Stimulated activated naive CD4-positive, alpha-beta T cell treated with Interleukin-2 at 50 U/mL for 16 hours (primary cell): ENCODE measurements at places on chromosomes 1 and 21.

DNA sequence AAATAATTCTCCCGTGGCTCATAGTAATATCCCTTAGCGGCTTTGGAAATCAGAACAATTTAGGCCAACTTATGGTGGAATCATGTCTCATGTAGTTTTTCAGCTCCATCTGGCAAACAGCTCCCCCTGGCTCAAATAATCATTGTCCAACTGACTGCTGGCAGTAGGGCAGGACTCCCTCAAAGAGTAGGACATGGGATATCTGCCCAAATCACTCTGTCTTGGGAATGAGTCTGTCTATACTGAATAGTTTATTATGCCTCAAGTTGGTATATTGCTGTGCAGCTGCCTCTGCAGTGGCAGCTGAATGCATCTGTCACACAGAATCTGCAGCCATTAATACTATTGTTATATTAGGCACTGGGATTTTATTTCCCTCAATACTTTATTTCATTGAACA lies 255.7 kb downstream of the COL11A1 start:
- DNase-seq = no peak

DNA sequence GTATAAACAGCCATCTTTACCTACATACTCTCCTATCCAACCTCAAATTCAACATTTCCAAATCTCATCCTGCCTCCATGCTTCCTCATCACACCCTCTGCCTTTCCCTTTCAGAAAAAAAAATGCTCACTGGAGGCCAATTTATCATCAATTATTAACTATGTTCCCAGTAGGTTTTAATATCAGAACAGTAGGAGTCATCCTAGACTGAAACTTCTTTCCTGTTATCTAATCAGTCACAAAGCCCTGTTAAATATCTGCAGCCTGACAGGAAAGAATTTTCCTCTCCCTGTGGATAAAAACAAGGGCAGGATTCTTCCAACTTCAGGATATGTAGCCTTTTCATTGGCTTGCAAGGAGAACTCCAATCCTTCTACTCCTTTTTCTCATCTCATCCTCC lies 28.4 kb downstream of the EGLN1 start:
- no peak for DNase-seq

DNA sequence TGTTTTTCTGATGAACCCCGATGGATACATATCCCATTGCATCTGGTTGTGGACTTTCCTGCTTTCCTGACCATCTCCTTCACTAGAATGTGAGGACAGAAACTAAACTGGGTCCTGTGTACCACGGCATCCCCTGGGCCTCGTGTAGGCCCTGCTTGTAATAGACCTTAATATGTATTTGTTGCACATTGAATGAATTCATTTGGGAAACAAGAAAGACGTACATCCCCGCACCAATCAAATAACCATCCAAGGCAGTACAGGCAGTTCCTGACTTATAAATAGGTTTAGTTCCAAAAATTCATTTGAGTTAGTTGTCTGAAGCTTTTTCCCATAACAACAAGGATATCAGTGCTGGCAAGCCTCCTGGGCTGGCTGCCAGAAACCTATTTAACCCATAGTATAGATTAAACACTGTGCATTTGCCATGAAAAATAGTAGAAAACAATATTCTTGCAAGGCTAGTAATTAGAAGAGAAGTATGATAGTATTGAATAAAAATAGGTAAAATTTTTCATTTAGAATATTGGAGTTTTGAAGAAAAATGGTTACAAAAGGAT lies 81.8 kb upstream of the CD34 start:
- DNase-seq = no peak

DNA sequence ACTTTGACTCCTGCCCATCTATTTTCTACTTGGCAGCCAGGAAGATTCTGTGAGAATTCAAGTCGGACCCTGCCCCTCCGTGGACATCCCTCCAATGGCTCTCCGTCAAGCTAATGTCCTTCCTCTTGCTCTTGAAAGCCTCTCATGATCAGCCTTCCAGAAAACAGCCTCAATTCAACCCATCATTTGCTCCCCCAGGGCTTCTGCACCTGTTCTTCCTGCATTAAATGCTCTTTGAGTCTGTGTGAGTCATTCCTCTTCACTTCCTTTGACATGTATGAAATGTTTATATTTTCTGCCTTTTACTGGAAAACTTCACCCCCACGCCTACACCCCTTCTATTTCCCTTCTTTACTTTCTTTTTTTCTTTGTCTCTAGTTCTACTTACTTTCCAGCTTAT lies 734.1 kb upstream of the ZP4 start:
- DNase-seq = no peak

DNA sequence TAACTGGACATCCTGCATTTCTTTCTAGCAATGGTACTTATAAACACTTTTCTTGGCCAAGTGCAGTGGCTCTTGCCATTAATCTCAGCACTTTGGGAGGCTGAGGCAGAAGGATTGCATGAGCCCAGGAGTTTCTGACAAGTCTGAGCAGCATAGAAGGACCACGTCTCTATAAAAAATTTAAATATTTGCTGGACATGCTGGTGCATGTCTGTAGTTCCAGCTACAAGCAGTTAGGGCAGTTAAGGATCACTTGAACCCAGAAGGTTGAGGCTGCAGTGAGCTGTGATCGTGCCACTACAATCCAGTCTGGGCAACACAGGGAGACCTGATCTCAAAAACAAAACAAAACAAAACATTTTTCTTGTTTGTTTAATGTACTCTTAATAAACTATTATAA lies 434.0 kb downstream of the PLA2G4A start:
- DNase-seq = no peak

GRCh38 chr1:25624156-25624555 lies 7.6 kb downstream of the MAN1C1 start:
- no peak for DNase-seq

DNA sequence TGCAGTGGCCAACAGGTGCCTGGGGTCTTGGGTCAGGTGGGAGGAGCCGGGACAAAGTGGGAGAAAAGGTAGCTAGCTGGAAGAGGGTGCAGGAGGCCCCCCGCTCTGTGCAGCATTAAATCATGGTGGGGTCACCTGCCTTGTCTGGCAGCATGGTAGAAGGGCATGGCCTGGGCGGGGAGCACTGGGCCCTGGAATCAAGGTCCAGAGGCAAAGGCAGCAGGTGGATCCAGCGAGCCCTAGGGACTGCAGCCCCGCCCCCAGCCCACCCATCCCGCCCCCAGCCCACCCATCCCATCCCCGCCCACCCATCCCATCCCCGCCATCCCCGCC lies 16.7 kb upstream of the TTLL10 start:
- no peak for DNase-seq

DNA sequence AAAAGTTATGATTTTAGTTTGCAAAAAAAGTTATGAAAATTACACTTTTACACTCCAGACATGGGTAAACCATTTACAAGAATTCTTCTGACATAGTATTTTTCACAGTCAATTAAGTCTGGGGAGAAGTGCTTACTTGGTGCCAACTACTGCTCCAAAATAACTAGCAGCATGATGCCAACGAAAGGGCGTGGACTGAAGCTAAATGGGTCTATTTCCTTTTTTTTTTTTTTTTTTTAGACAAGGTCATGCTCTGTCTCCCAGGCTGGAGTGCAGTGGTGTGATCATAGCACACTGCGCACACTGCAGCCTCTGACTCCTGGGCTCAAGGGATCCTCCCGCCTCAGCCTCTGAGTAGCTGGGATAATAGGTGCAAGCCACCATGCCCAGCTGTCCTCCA lies 43.2 kb downstream of the FMO4 start:
- DNase-seq = no peak

DNA sequence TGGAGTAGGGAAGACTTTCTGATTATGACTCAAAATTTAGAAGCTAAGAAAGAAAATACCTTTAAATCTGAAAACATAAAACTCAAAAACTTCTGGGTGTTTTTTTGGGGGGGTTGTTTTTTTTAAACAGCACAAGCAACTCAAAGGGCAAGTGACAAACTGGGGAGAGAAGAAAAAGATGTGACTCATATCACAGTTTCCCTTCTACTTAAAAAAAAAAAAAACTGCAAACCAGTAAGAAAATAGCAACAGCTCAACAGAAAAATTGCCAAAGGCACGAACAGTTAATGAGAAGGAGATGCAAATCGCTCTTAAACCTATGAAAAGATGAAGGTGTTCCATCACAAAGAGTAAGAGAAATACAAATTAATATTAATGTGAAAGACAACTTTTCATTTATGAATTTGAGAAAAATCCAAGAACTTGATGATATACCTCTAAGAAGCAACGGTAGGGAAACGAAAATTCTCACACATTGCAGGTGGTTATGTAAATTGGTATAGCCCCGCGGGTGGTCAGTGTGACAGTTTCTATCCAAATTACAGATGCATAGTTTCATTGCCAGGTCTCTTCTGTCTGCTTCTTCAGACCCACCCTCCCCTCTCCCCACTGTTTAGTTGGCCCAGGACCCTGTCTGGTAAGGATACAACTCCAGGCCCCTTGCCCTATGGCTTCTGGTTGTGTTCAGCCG lies 9.0 kb downstream of the IFNAR2 start:
- DNase-seq = no peak

DNA sequence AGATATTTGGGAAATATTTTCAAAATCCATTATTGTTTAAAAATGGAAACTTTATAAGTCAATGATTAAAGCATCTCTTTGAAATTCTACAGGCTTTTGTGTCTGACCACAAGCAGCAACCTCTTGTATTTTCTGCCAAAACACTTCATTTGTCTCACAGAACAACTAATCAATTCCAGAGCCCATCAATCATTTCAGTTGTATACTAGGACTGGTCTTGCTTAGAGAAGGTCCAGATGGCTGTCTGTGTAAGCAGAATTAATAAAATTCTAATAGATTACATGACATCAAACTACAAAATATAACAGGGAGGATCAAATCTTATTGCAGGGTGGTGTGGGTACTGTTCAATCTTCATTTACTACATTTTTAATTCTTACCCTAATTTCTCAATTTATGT lies 76.4 kb downstream of the ACBD6 start:
- no peak for DNase-seq

GRCh38 chr1:190102757-190103326 lies 374.8 kb downstream of the BRINP3 start:
- no peak for DNase-seq

DNA sequence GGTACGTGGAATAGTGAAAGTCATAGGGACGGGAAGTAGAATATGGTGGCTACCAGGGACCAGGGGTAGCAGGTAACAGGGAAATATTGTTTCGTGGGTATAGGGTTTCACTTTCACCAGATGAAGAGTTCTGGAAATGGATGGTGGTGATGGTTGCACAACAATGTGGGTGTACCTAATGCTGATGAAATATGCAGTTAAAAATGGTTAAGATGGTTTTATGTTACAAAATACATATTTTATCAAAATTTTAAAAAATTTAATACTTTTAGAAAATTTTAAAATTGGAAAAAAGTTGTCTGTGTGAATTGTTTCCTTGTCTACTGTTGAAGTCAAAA lies 55.5 kb upstream of the TLR5 start:
- no peak for DNase-seq

DNA sequence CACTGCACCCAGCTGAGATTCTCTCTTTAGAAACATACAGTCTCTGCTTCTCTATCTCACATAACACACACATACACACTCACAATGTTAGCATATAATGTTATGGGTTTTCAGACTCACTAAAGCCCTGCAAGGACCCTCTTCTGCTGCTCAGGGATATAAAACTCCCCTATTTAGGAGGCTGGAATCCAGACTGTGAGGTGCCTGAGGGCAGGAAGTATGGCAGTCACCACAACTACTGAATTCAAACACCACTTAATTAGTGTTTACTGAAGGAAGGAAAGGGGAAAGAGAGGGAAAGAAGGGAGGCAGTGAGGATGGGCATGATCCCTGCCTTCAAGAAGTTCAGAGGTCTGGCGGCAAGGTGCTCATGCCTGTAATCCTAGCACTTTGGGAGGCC lies 7.8 kb upstream of the CDK18 start:
- DNase-seq = no peak

- DNase-seq = no peak
These were observed 316.7 kb downstream of the CHRM3 start for GRCh38 chr1:239703075-239703474.

GRCh38 chr1:180026556-180026955 lies 71.9 kb downstream of the CEP350 start:
- DNase-seq = no peak

GRCh38 chr1:234144901-234145300 lies 228.4 kb upstream of the COA6 start:
- DNase-seq = no peak

DNA sequence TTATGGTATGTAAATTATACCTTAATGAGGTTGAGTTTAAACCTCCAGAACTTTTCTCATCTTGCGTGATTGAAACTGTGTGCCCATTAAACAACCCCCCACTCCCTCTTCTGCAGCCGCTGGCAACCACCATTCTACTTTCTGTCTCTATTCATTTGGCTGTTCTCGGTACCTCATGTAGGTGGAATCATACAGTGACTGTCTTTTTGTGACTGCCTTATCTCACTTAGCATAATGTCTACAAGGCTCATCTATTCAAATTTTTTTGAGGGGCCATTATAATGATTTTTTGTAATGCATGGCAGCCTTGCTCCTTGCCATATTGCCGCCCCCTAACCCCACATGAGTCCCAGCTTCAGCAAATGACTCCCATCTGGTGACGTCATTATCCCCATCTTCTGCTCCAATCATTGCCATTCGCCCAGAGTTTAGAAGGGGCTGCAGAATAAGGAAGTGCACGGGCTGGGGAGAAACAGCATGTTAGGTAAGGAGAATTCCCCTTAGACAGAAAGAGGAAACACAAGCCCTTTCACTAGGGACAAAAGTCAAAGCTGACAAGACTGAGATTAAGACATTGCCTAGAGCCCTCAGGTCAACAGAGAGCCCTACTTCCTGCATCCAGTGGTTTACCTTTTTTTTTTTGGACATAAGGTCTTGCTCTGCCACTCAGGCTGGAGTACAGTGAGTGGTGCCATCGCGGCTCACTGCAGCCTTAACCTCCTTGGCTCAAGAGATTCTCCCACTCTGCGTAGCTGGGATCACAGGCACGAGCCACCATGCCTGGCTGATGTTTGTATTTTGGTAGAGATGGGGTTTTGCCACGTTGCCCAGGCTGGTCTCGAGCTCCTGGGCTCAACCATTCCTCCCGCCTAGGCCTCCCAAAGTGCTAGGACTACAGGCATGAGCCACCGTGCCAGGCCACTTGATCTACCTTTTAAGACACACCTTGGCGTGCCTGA lies 78.4 kb upstream of the ERRFI1 start:
- DNase-seq = no peak

DNA sequence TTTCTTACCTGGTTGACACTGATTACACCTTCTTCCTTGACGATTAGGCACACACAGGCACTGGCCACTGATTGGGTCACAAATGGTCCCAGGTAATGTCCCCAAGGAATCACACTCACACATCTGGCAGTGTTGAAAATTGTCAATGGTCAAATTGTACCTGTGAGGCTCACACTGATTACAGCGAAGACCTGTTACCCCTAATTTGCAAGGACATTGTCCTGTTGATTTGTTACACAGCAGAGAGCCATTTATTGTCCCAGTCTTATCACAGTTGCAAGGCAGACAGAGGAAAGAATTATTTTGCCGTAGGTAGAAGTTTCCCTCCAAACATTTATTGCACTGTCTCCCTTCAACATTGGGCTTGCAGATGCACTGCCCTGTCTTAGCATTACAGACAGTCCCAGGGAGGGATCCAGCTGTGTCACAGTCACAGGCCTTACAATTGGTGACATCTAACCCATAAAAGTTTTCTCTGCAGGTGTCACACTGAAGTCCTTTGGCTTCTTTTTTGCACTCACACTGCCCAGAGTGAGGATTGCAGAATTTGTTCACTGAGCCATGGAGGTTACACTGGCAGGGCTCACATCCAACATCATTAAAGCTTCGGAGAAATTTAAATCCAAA lies 176.6 kb downstream of the USH2A start:
- no peak for DNase-seq

- no peak for DNase-seq
These were observed 34.0 kb downstream of the MX1 start for GRCh38 chr21:41459884-41460534.

- DNase-seq = peak; percentile 62
These were observed 3.6 kb upstream of the CYB561D1 start for GRCh38 chr1:109490029-109490933.
